ENCODE measurements at places on chromosomes 6 and 20. TPM values are rescaled to one million over a fixed set of nuclear protein-coding genes. Genes with fewer than 3 reads are reported as not detected.
A peak's percentile ranks its signal among the peaks of the same experiment; 100 is the strongest.

GRCh38 chr20:9177278-9177677 lies 108.4 kb downstream of the PLCB4 start:
- H3K4me1 ChIP-seq, result no peaks in the 10 kb centered on the region
- DNase-seq, result no peak
- no peaks in the 10 kb centered on the region for H3K36me3 ChIP-seq
- no peak overlapping the region for H3K4me3 ChIP-seq
- no peaks in the 10 kb centered on the region for H3K27me3 ChIP-seq
- H3K27ac ChIP-seq, result no peak overlapping the region

DNA sequence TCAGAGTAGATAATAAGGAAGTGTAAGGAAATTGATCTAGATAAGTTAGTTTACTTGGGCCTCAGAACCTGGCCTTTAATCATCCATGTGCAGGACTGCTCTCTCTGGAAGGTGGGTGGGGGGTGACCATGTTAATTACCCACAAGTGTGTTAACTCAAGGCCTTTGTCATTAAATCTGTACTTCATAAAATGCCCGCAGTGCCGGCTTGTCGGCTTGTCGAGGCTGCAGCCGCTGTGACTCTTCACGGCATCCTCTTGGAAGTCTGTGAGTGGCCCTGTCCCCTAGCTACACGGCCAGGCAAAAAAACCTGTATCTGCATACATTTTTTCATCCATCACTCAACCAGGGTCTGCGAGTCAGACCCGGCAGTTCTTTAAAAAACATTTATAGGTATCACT lies 70.9 kb upstream of the ASCC3 start:
- DNase-seq, result no peak
- H3K4me1 ChIP-seq, result no peaks in the 10 kb centered on the region

GRCh38 chr20:13008761-13009681 lies at the start of gene SPTLC3:
Gene SPTLC3, plus strand, starts transcription at chr20:13008972. Its CDS starts 296 bp downstream, at chr20:13009268.
- H3K4me3 ChIP-seq, result peak within 1 kb of the TSS; percentile 53
- no peaks in the 10 kb centered on the region for H3K36me3 ChIP-seq
- H3K4me1 ChIP-seq, result no peaks in the 10 kb centered on the region
- peak within 1 kb of the TSS; percentile 84 for H3K27ac ChIP-seq
- no peaks in the 10 kb centered on the region for H3K27me3 ChIP-seq

- DNase-seq, result no peak
- H3K4me1 ChIP-seq, result no peaks in the 10 kb centered on the region
- no peak overlapping the region for H3K27ac ChIP-seq
- H3K4me3 ChIP-seq, result no peak overlapping the region
- H3K27me3 ChIP-seq, result no peaks in the 10 kb centered on the region
- H3K36me3 ChIP-seq, result no peaks in the 10 kb centered on the region
These were observed 173.7 kb upstream of the SSTR4 start for GRCh38 chr20:22861231-22861980.

GRCh38 chr20:14374196-14374595 lies 36.8 kb upstream of the FLRT3 start:
- DNase-seq, result no peak
- H3K36me3 ChIP-seq, result no peaks in the 10 kb centered on the region
- H3K27me3 ChIP-seq, result no peaks in the 10 kb centered on the region
- H3K4me1 ChIP-seq, result no peaks in the 10 kb centered on the region

Gene ME1
- total RNA-seq, result 34.6 TPM

DNA sequence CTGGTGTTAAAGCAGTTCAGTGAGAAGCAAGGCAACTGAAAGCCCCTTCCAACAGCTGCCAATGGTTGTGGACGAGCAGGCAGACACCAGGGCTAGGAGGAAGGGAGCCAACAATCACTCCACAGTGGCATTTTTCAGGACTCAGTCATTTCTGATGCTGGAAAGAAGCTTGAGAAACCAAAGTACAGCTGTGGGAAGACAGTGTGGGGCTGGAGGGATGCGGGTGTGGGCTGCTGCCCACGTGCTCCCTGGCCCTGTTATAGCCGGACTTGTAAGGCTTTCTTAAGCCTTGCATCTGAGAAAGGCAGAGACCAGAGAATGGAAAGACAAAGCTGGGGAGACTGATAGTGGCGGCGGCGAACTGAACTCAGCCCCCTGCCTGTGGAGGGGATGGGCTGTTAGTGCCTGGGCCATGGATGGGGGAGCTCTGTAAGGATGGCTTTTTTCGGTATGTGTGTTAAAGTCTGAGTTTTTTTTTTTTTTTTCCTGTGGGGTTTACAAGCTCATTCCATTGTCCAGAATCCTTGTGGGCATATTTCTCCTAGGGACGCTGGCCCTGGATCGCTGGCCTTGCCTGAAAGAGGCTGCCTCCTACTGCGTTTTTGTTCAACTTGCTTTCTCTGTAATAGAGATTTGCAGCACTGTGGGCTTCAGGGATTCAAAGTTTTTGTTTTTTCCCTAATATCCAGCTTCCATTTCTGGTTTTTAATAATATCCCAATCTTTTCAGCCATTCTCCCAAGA lies 91.7 kb downstream of the GJA10 start:
- H3K4me1 ChIP-seq, result no peaks in the 10 kb centered on the region
- H3K27me3 ChIP-seq, result no peaks in the 10 kb centered on the region
- DNase-seq, result no peak

DNA sequence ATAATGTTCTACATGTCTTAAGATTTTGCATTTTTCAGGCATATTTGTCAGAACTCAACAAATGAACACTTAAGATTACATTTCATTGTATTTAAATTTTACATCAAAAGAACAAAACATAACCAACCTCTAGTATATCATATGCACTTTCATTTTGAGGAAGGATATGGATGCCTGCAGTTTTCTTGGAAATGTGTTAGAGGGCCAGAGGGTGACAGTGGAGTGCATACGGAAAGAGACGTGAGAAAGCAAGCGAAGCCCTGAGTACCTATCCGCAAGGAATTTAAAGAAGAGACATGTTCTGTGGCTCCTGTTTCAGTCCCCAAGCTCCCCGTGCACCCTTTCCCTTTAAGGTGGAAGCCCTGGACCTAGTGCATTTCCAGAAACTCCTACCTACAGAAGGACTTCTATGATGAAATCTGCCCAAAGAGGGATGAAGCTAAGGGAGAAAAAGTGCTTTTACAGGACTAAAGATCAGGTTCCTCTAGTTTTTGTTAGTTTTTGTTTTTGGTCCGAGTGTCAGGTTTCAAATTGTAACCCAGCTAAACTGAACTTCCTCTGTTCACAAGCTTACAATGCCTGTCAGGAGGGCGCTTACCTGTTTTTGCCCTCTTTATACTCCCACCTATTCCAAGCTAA lies 38.8 kb downstream of the EZR start:
- H3K36me3 ChIP-seq, result peaks cover 4% of the 10 kb centered on the region
- peaks cover 6% of the 10 kb centered on the region for H3K4me1 ChIP-seq
- no peak for DNase-seq
- no peak overlapping the region for H3K4me3 ChIP-seq
- H3K27me3 ChIP-seq, result no peaks in the 10 kb centered on the region
- H3K27ac ChIP-seq, result peak overlapping the region; percentile 80

- no peaks in the 10 kb centered on the region for H3K4me1 ChIP-seq
- DNase-seq, result no peak
- H3K27ac ChIP-seq, result no peak overlapping the region
- no peak overlapping the region for H3K4me3 ChIP-seq
- no peaks in the 10 kb centered on the region for H3K36me3 ChIP-seq
These were observed 76.5 kb upstream of the ADGRF1 start for GRCh38 chr6:47118611-47119010.

- H3K4me3 ChIP-seq, result no peak overlapping the region
- no peaks in the 10 kb centered on the region for H3K36me3 ChIP-seq
- no peak overlapping the region for H3K27ac ChIP-seq
- no peaks in the 10 kb centered on the region for H3K4me1 ChIP-seq
- no peaks in the 10 kb centered on the region for H3K27me3 ChIP-seq
These were observed 4.0 kb downstream of the CST9 start for GRCh38 chr20:23601715-23602114.

- H3K36me3 ChIP-seq, result no peaks in the 10 kb centered on the region
- H3K4me1 ChIP-seq, result no peaks in the 10 kb centered on the region
- no peak overlapping the region for H3K4me3 ChIP-seq
- peaks cover 16% of the 10 kb centered on the region for H3K27me3 ChIP-seq
These were observed 277.3 kb downstream of the CDH4 start for GRCh38 chr20:61529354-61529753.

Gene CFAP61
- 0.59 TPM for total RNA-seq

Gene CDH22
- 0.66 TPM for total RNA-seq

DNA sequence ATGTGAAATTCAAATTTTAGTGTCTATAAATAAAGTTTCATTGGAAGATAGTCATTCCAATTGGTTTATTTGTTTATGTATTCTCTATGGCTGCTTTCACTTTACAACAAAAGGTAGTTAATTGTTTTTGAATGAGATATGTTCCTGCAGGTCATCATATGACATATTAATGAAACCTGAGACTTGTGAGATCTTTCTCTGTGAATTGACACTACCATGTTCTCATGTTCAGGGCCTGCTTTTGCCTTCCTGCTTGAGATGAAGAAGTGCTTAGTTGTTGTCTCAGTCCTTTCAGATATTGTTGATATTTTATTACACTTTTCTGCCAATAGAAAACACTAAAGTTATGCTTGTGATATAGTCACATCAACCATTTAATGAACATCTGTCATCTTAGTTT lies 132.5 kb downstream of the UTRN start:
- DNase-seq, result no peak
- H3K4me3 ChIP-seq, result no peak overlapping the region
- H3K4me1 ChIP-seq, result no peaks in the 10 kb centered on the region
- H3K27me3 ChIP-seq, result no peaks in the 10 kb centered on the region
- H3K36me3 ChIP-seq, result no peaks in the 10 kb centered on the region

DNA sequence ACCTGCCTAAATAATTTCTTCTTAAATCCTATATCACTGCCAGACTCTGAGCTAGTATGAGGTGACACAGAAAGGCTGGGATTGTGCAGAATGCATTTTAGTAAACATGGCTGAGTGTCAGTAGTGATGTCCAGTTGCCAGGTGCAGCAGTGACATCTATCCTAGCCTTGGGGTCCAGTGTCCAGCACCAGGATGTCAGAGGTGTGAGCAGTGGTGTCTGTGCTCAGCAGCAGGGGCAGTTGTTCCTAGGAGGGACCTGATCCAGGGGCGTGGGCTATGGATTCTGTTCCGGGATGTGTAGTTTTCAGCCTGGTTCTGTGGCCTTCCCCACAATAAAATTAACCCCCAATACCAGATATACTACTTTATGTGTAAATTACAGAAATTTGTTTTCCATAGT lies 6.0 kb downstream of the HLA-C start:
- no peak for DNase-seq
- H3K36me3 ChIP-seq, result no peaks in the 10 kb centered on the region
- H3K27me3 ChIP-seq, result no peaks in the 10 kb centered on the region
- H3K27ac ChIP-seq, result no peak overlapping the region
- H3K4me3 ChIP-seq, result no peak overlapping the region

Gene GTSF1L
- total RNA-seq, result not detected

- H3K27me3 ChIP-seq, result no peaks in the 10 kb centered on the region
- H3K36me3 ChIP-seq, result no peaks in the 10 kb centered on the region
- H3K4me3 ChIP-seq, result no peak overlapping the region
- no peak overlapping the region for H3K27ac ChIP-seq
- no peak for DNase-seq
These were observed 11.8 kb upstream of the GSTA1 start for GRCh38 chr6:52815167-52816092.

GRCh38 chr20:61436283-61436666 lies 184.2 kb downstream of the CDH4 start:
- H3K27ac ChIP-seq, result peak overlapping the region; percentile 70
- H3K27me3 ChIP-seq, result no peaks in the 10 kb centered on the region
- DNase-seq, result no peak
- no peaks in the 10 kb centered on the region for H3K4me1 ChIP-seq

- H3K36me3 ChIP-seq, result no peaks in the 10 kb centered on the region
- no peak overlapping the region for H3K4me3 ChIP-seq
- H3K27me3 ChIP-seq, result no peaks in the 10 kb centered on the region
- no peaks in the 10 kb centered on the region for H3K4me1 ChIP-seq
- H3K27ac ChIP-seq, result no peak overlapping the region
- no peak for DNase-seq
These were observed 108.4 kb downstream of the AFG1L start for GRCh38 chr6:108403236-108403635.

Gene SLC22A1
- 0.98 TPM for total RNA-seq

Gene RBPJL
- total RNA-seq, result not detected

GRCh38 chr6:106973836-106974335 lies 643 bp downstream of the CD24 start:
- no peaks in the 10 kb centered on the region for H3K4me1 ChIP-seq
- H3K27me3 ChIP-seq, result no peaks in the 10 kb centered on the region
- H3K27ac ChIP-seq, result peak overlapping the region; percentile 90
- DNase-seq, result peak; percentile 53

Gene SMAP1
- total RNA-seq, result 27.1 TPM

DNA sequence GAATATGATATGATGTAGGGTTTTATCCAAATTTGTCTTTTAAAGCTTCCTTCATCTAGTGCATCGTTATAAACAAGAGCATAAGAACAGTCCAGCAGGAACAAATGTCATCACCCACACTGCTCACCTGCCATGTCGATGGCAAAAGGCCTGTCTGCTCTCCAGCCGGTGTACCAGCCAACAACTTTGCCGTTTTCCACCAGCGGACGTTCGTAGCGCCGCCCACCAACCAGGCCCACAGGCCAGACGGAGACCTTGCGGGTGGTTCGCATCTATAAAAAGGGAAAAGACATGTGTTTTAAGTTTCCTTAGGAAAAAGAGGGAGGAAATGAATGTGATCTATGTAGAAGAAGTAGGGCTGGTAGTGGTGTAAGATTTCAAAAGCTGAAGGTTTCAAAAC lies 62.9 kb downstream of the B3GAT2 start:
- DNase-seq, result no peak
- peaks cover 5% of the 10 kb centered on the region for H3K27me3 ChIP-seq
- H3K4me1 ChIP-seq, result no peaks in the 10 kb centered on the region

- peaks cover 24% of the 10 kb centered on the region for H3K27me3 ChIP-seq
- H3K4me3 ChIP-seq, result no peak overlapping the region
- H3K27ac ChIP-seq, result no peak overlapping the region
- no peak for DNase-seq
- H3K4me1 ChIP-seq, result no peaks in the 10 kb centered on the region
- H3K36me3 ChIP-seq, result no peaks in the 10 kb centered on the region
These were observed 60.6 kb downstream of the GPX5 start for GRCh38 chr6:28586324-28586723.

DNA sequence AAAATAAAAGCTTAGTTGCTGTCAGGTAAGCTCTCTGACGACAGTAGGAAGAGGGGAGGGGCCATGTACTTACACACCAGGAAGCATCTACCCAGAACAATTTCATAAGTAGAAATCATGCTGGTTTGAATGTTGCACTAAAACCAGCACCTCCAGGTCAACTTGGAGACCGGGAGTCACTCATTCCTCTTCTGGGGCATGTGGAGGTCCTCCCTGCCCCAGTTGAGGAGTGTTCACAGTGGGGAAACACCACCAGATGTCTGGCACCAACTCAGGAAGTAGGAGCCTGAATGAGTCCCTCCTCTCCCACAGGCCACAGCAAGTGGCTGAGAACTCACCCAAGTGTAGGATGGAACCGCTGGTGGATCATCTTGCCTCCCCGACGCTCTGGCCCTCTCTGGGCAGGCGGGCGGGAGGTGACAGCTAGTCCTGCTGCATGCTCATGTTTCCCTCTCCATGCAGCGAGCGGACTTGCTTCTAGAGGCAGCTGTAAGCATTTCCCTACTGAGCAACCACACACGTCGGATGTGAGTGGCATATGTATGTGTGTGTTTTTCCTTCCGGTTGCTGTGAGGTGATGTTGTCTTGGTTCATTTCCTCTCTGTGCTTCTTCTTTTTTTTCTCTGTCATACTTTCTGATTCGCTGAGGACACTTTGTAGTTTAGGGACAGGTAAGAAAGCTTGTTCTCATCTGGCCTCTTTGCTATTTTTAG lies 149.5 kb upstream of the NEDD9 start:
- no peaks in the 10 kb centered on the region for H3K36me3 ChIP-seq
- no peak overlapping the region for H3K27ac ChIP-seq
- no peaks in the 10 kb centered on the region for H3K27me3 ChIP-seq
- peak overlapping the region; percentile 3 for H3K4me3 ChIP-seq
- no peaks in the 10 kb centered on the region for H3K4me1 ChIP-seq

Gene KCNQ5
- total RNA-seq, result 0.33 TPM
